ENCODE measurements at places on chromosomes 5 and 9.

DNA sequence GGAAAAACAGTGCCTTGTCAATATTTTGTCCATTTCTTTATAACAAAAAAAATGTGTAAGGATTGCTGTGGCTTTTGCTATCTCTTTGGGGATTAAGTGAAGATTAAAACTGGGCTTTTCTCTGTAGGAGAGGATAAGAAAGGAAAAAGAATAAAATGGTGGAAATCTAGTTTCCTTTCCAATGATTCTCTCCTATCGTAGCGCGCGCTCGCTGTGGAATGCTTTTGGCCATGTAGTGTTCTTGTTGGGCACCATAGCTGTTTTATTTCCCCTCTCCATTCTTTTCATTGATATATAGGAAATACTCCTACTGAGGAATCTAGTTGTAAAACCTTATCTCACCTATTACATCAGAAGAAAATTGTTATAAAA lies 1.5 kb downstream of the STXBP1 start:
- DNase-seq: no peak

- no peak for DNase-seq
These were observed at the start of gene SLC1A3 for GRCh38 chr5:36606428-36607113. Gene SLC1A3 (plus strand): TSS chr5:36606606. CDS start chr5:36608424, 1,818 bp downstream.

GRCh38 chr5:76813982-76814562 lies 4.8 kb upstream of the F2RL1 start:
- DNase-seq: no peak

- DNase-seq: no peak
These were observed 190.3 kb downstream of the MELK start for GRCh38 chr9:36762958-36763357.

- no peak for DNase-seq
These were observed 41.7 kb downstream of the PALM2AKAP2 start for GRCh38 chr9:109821711-109822110.

DNA sequence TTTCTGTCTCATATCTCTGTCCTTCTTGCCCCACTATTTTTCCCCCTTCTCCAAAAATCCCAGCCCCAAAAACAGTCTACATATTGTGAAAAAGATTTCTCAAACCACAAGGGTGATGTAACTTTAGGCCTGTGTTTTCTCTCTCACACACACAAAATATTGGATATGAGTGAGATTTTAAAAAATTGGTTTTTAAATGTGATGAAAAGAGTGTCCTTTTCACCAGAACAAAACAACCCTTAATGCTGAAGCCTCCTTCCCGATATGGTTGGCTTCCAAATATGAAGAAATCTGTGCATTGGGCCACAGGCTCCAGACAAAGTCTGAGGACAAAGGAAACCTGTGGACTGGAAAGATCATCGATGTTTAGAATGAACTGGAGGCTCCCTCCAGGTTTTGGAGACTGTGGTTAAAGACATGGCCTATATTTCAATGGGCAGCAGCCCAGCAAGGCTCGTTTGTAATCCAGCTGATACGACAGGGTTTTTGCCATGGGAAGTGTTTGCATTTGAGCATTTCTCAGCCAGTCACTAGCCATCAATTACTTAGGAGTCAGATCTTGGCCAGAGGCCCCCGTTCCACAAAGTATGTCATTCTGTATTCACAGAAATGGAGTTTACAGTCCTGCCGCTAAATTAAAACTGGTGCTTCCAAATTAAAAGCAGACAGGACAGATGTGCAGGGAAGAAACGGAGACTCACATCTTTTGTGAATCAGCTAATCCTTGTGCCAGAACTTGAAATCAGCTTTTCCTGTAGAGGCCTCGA lies 546.3 kb downstream of the EBF1 start:
- no peak for DNase-seq

DNA sequence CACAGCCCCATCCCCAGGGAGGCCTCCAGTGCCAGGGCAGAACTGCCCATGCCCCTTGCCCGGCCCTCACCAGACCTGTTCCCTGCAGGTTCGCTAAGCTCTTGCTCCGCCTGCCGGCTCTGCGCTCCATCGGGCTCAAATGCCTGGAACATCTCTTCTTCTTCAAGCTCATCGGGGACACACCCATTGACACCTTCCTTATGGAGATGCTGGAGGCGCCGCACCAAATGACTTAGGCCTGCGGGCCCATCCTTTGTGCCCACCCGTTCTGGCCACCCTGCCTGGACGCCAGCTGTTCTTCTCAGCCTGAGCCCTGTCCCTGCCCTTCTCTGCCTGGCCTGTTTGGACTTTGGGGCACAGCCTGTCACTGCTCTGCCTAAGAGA lies 110.1 kb downstream of the RXRA start:
- no peak for DNase-seq

- no peak for DNase-seq
These were observed 36.5 kb upstream of the TENT4A start for GRCh38 chr5:6676702-6677101.

- DNase-seq: no peak
These were observed at the start of gene GPX8 for GRCh38 chr5:55159763-55160492. Gene GPX8 (plus strand): TSS chr5:55160171. CDS start chr5:55160193, 22 bp downstream.

DNA sequence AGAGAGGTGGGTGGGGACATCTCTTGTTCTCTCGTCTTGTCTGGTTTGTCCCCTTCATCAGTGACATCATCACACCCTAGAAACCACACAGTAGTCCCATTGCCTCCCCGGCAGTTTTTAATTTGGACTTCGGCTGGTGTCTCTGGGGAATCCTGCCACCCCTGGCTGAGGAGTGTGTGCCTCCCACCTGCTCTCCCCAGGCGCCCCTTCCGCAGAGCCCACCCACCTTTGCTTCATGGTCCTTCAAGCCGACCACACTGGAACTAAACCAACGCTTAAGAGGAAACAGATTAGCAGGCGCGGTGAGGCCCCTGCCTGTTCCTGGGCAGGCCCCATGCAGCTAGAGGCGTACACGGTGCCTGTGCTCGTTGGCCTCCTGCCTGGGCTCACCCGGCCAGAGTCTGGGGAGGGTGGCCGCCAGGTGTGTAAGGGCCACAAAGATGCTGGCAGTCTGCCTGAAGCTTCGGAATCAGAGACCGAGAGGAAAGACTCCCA lies 107.6 kb upstream of the SPRY4 start:
- DNase-seq: no peak

DNA sequence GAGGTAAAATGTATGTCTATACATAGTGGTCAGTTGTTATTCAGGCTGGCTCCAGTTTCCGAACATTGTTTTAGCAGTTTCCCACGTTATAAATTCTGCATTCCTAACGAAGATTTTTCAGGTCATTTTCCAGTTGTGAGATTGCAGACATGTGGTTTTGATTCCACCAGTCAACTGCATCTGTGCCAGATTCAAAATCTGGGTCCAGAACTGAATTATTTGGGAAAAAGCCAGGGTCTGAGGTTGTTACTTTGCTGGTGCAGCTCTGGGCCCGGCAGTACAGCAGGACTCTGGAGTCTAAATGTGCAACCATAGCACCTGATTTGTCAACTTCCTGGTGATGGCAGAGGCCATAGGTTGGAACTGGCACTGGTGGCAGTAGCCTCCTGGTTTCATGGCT lies 105.7 kb upstream of the MEGF10 start:
- DNase-seq: no peak

DNA sequence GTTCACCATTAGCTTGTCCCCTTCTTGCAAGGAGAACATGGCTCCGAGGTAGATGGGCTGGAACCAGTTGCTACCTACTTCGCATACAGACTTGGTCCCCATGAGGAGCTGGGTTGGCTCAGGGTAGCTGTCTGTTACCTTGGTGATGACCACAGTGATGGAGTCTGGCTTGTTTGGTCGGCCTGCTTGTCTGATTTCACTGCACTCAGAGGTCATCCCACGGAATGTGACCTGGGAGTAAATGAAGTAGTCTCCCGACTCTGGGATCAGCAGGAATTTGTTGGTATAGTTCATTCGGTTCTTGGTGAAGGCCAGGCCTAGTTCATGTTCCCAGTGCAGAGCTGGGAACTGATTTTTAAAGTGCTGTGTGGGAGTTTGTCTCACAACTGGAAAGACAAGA lies 15.3 kb downstream of the TNFSF15 start:
- no peak for DNase-seq

DNA sequence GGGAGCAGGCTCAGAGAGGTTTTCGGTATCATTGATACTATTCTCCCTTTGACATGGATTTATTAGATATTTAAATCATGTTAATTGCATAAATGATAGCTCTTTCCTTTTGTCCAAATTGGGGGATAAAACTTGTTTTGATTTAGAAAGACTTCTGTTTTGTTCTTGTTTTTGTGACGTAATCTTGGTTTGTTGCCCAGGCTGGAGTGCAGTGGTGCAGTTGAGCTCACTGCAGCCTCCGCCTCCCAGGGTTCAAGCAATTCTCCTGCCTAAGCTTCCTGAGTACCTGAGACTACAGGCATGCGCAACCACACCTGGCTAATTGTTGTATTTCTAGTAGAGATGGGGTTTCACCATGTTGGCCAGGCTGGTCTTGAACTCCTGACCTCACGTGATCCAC lies 7.1 kb downstream of the MAT2B start:
- DNase-seq: no peak

DNA sequence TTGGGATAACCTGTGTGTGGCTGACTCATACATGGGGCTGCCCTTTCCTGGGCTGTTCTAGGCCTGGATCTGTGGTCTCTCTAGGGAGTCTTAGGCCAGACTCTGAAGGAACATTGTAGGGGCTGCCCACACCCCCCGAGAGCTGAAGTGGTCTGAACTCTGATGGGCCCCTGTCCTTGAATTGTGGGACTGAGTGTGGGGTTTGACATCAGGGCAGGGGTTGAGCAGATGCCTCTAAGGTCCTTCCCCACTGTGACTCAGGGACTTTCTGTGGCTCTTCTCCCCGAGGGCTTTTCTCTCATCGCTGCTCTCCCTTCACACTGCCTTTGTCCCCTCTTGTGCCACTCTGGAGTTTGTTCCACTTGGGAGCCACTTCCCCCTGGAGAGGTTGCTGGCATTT lies 215.0 kb downstream of the MELK start:
- DNase-seq: no peak

DNA sequence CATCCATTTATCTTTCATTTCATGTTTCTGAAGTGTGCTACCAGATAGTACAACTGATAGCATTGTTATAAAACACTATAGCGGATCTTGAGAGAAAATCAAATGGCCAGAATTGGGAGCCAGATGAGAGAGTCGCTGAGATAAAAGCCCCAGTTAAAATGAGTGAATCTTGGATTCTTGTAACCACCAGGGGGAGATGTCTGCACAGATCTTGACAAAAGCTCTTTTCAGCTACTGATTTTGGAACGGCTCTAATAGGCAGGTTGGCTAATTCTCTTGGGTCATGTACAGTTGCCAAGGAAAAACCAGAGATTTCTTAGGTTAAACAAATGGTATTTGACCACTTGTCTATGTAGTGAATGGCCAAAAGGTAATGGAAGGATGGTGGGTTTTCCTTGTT lies 21.7 kb downstream of the F2RL2 start:
- no peak for DNase-seq

- no peak for DNase-seq
These were observed 53.7 kb downstream of the TRIM36 start for GRCh38 chr5:115116001-115116400.

DNA sequence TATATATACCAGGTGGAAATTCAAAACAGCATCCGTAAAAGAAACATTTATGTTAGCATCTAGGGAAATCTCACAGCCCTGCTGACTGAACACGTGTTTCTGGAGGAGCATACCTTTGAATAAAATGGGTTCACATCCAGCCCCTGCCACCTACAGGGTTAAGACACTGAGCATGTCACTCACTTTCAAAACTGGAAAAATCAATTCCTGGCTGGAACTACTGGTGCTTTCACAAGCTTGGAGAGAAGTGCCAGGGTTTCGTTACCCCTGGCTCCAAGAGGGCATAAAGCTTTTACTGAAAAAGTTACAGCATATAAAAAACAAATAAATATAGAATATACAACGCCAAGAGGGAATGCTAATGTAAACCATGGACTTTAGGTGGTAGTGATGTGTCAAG lies 48.0 kb downstream of the SERINC5 start:
- DNase-seq: no peak

GRCh38 chr9:106974341-106974740 lies 111.4 kb downstream of the ZNF462 start:
- DNase-seq: no peak

DNA sequence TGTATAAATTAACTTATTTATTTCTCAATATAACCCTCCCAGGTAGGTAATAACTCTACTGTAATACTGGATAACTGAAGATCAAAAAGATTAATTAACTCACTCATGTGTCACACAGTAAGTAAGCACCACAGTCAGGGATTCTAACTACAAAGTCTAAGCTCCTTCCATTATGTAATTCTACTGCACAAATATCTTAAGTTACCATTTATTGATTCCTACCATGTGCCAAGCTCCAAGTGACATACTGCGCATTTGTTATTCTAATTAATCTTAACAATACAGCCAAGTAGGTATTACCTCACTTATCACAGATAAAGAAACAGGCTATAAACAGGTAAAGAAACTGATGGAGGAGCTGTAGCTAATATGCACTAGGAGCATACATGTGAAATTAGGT lies 58.3 kb downstream of the RANBP6 start:
- no peak for DNase-seq

DNA sequence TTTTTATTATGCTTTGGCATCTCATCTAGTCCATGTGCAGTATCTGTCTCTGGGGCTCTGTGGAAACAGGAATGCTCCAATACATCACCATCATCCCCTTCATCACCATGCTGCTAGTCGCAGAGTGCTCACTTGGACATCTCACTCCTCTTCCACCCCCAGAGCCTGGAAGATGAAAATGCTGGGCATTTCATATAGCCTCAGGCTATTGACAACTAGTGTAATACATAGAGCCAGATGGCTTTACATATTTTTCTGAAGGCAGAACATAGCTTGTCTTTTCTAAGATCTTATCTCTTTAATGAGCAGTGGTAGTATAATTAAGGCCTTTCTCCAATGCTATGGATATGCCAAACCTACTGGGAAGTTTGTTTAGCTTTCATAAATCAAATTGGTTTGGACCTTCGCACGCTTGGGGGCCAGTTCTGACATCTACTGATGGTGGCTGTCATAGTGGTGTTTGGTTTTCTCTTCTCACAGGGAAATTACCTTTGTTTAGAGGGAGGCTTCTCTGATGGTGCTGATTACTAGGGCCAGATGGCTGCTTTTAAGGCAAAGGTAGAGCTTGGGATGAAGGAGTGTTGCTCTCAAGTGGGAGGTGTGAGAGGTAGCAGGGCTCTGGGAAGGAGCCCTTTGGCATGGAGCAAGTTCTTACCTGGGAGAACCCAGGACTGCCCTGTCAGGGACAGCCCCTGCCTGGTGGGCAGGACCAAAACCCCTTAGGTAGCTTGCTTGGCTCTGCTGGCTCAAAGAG lies 63.1 kb upstream of the CXCL14 start:
- no peak for DNase-seq

- no peak for DNase-seq
These were observed 8.1 kb downstream of the FCN2 start for GRCh38 chr9:134888603-134889190.

- no peak for DNase-seq
These were observed 95.4 kb downstream of the PAM start for GRCh38 chr5:102850503-102850902.

- no peak for DNase-seq
These were observed 1.4 kb downstream of the C8G start for GRCh38 chr9:136946228-136947027.

- DNase-seq: no peak
These were observed 106.5 kb upstream of the OTULINL start for GRCh38 chr5:14475045-14475444.

- no peak for DNase-seq
These were observed 14.4 kb upstream of the ABLIM3 start for GRCh38 chr5:149126906-149127305.

- DNase-seq: no peak
These were observed 8.4 kb downstream of the HDAC3 start for GRCh38 chr5:141628175-141628788.
